ENCODE measurements at places on chromosomes 16 and 17.

DNA sequence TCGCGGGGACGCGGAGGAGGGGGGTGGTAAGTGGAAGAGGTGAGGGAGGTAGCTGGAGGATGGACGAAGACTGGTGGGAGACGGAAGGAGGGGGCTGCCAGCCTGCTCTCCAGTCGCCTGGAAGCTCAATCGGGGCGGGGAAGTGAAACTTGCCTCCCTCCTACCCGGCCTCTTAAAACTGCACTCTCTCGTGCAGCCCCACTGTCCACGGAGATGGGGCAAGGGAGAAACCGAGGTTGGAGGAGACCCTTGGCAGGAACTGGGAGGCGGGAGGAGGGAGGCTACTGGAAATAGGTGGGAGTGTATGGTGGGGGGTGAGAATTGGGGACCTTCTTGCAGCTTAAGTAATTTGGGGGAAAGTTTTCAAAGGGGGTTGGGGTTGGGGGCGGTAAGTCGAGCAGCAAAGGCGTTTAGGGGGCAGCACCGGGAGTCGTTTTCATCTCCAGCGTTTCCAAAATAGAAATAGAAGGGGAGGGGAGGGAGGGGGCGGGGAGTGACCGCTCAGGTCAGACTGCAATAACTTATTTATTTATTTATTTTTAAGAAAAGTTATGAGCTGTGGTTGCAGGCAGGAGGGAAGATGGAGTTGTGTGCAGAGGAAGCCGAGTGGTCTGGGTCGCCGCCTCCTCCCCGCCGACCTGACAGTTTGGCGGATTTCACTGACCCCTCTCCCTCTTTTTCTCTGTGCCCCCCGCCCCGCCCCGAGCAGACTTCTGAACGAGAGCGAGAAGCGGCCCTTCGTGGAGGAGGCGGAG is 1.4 kb downstream of the SOX9 start:
- no peak for DNase-seq

DNA sequence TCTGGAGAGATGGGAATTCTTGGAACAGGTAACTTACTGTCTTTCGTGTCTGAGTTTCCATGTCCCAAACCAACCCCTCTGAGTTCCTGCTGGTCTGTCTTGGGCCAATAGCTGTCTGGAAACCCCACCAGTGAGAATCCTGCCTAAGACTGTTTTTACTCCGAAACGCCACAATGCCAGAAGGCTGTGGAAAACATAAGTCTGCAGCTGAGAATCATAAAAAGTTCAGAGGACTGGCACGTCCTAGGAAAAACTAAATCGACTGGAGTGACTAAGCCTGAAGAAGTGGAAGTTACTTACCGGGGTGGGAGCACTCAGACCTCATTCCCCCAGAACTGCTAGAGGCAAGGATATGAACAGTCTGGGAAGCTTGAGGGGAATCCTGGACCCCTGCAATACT is 13.3 kb downstream of the LRRC75A start:
- no peak for DNase-seq

- DNase-seq = no peak
Observed at GRCh38 chr16:13633391-13633861, 286.5 kb upstream of the ERCC4 start.

DNA sequence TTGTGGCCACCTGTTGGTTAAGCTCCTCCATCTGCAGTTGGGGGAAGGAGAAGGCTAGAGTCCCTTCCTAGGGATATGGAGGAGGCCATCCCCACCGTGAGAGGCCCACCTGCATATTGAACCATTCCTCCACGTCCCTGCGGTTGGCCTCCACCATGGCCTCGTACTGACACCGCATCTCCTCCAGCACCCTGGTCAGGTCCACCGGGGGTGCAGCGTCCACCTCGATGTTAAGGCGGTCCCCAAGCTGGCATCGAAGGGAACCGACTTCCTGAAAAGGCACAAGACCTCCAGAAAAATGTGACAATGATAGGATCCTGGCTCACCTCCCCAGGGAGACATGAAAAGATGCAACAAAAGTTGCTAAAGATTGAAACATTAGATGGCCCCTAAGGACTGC is 3.0 kb downstream of the KRT32 start:
- DNase-seq = no peak

GRCh38 chr17:43627653-43628052 is 34.1 kb downstream of the MEOX1 start:
- no peak for DNase-seq

- DNase-seq = no peak
Observed at GRCh38 chr17:79223953-79224352, 149.3 kb downstream of the ENGASE start.
